ENCODE measurements at places on chromosomes 16 and 17. TPM values are rescaled to one million over a fixed set of nuclear protein-coding genes. Genes with fewer than 3 reads are reported as not detected.

GRCh38 chr17:69814031-69814430, 261.0 kb upstream of the KCNJ16 start:
- H3K4me3 ChIP-seq = no peak overlapping the region
- no peak overlapping the region for H3K27ac ChIP-seq
- no peaks in the 10 kb centered on the region for H3K4me1 ChIP-seq
- H3K36me3 ChIP-seq = no peaks in the 10 kb centered on the region
- no peaks in the 10 kb centered on the region for H3K27me3 ChIP-seq

- H3K4me1 ChIP-seq = peaks cover 56% of the 10 kb centered on the region
- peak overlapping the region; percentile 100 for H3K27ac ChIP-seq
- peak overlapping the region; percentile 99 for H3K4me3 ChIP-seq
- no peaks in the 10 kb centered on the region for H3K27me3 ChIP-seq
- DNase-seq = no peak
Observed at GRCh38 chr17:16351831-16352230, 1.4 kb downstream of the CENPV start.

The WNT3 gene
- 8.4 TPM for total RNA-seq

The TTLL6 gene
- total RNA-seq = 0.65 TPM

GRCh38 chr16:28984091-28984490, 761 bp upstream of the LAT start:
- H3K27me3 ChIP-seq = no peaks in the 10 kb centered on the region
- H3K4me1 ChIP-seq = no peaks in the 10 kb centered on the region
- no peak overlapping the region for H3K4me3 ChIP-seq
- DNase-seq = no peak
- peaks cover 15% of the 10 kb centered on the region for H3K36me3 ChIP-seq
- no peak overlapping the region for H3K27ac ChIP-seq

GRCh38 chr16:26905336-26905735, 161.4 kb upstream of the C16orf82 start:
- no peaks in the 10 kb centered on the region for H3K4me1 ChIP-seq
- H3K27me3 ChIP-seq = peaks cover 3% of the 10 kb centered on the region
- no peak for DNase-seq
- H3K4me3 ChIP-seq = no peak overlapping the region
- H3K27ac ChIP-seq = no peak overlapping the region
- H3K36me3 ChIP-seq = no peaks in the 10 kb centered on the region

DNA sequence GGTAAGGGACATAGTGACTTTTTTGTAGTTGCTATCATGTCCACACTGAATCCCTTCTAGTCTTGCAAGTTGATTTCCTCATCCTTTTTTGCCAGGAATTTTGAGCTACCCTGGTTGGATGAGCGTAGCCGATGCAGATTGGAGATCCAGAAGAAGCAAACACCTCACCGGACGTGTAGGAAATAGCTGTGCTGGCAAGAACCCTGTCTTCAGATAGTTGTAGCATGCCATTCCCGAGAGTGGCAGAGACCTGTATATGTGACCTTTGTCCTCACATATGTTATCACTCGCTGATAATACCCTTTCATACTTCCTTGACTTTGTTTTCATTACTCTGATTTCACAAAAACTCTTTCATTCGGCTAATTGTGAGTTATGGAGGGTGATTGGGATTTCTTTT, 6.2 kb upstream of the CASC3 start:
- DNase-seq = no peak
- H3K27me3 ChIP-seq = no peaks in the 10 kb centered on the region
- peak overlapping the region; percentile 64 for H3K4me3 ChIP-seq
- H3K4me1 ChIP-seq = peaks cover 4% of the 10 kb centered on the region
- H3K27ac ChIP-seq = no peak overlapping the region

GRCh38 chr16:9134739-9135138, 43.3 kb downstream of the HAPSTR1 start:
- H3K27ac ChIP-seq = peak overlapping the region; percentile 87
- DNase-seq = peak; percentile 55
- peaks cover 2% of the 10 kb centered on the region for H3K27me3 ChIP-seq
- peak overlapping the region; percentile 34 for H3K4me3 ChIP-seq
- H3K4me1 ChIP-seq = peaks cover 22% of the 10 kb centered on the region

The CRYBA1 gene
- 2.4 TPM for total RNA-seq

The CTF1 gene
- 1.6 TPM for total RNA-seq

DNA sequence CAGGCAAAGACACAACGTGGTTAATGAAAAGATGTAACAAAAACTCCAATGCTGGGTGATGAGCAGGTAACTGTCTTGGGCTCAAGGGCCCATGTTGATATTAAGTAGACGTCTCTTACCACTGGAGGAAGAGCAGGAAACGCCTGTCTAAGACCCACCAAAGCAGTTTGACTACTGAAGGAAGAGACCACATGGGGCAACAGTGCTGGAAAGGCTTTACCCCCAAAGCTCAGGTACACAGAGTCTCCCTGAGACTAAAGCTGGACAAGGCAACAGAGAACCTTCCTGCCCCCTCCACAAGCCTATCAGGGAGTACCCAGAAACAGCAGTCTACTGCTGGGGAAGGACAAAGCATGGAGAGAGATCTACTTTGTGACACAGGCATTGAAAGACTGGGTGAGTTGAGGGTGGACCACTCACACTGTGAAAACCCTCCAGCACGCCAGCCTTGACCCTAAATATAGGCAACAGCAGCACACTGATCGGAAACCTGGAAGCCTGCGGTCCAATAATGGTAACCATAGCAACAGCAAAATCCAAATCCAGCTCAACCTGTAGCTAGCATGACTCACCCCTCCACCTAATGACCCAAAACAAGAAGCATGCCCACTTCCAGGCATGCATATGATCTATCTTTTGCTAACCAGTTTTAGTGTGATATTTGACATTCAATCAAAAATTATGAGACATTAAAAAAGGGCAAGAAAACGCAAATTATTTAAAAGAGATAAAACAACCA, 270.5 kb upstream of the SDK2 start:
- H3K27me3 ChIP-seq = peaks cover 54% of the 10 kb centered on the region
- H3K36me3 ChIP-seq = peaks cover 3% of the 10 kb centered on the region
- H3K4me1 ChIP-seq = no peaks in the 10 kb centered on the region
- no peak overlapping the region for H3K27ac ChIP-seq
- no peak for DNase-seq
- H3K4me3 ChIP-seq = no peak overlapping the region

DNA sequence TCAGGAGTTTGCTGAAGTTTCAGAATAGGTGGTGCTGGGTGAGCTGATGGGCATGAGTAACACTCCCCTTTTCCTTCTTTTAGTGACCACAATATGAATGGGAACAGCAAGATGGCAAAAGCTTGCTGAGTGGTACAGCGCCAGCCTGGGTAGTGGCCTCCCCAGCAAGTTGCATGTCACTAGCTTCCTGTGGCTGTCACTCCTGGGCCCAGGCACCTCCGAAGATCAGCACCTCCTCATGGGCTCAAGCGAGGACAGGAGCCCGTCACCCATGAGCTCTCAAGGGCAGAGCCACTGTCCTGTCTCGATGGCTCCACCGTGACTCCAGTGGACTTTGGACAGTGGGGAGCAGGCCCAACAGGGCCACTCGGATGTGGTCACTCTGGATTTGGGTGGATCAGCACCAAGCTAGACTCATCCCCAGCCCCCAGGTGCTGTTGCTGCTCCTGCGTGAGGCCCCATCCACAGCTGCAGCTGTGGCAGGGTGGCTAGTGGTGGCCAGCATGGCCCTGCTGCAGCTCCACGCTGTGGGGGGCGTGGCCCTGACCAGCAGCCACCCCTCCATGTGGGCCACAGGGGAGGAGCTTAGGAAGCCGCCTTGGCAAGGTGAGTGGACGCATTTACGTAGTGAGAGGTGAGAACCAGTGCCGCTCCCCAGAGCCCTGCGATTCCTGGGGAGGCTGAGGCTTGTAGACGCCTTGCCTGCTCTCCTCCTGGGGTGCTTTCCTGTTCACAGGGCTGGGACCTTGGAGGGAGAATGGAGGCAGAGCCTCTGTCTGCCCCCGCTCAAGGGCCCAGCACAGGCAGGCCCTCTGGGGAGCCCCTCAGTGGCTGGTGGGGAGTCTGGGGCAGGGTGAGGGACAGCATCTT, 13.6 kb upstream of the DNASE1 start:
- no peak overlapping the region for H3K27ac ChIP-seq
- DNase-seq = no peak
- H3K36me3 ChIP-seq = peaks cover 7% of the 10 kb centered on the region
- peaks cover 35% of the 10 kb centered on the region for H3K4me1 ChIP-seq
- no peak overlapping the region for H3K4me3 ChIP-seq

The CCL7 gene
- total RNA-seq = not detected

DNA sequence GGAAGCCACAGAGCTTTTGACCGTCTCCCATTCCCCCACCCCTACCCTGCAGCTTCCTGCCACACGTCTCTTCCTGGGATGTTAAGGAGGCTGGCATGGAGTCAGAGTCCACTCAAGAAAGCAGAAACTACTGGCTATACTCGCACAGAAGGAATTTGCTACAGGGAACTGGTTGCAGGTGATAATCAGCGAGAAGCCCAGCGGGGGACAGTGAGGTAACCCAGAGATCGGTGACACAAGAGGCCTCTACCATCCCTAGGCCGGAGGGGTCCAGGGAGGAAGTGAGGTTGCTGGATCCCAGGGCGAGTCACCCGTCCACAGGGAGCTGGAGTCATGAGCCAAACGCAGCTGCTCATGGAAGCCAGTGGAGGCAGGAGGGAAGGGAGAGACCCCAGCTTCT, 93.7 kb downstream of the SDK2 start:
- no peak for DNase-seq
- peak overlapping the region; percentile 75 for H3K27ac ChIP-seq
- H3K27me3 ChIP-seq = no peaks in the 10 kb centered on the region
- no peak overlapping the region for H3K4me3 ChIP-seq

DNA sequence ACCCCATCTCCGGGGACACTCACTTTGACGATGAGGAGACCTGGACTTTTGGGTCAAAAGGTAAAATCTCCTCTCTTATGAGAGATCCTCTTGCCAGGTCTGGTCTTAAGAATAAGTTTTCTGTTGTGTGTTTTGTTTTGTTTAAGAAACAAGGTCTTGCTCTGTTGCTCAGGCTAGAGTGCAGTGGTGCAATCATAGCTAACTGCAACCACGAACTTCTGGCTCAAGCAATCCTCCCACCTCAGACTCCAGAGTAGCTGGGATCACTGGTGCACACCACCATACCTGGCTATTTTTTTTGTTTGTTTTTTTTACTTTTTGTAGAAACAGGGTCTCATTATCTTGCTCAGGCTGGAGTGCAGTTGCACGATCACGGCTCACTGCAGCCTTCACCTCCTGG, 4.1 kb downstream of the MMP25 start:
- peaks cover 45% of the 10 kb centered on the region for H3K27me3 ChIP-seq
- no peak overlapping the region for H3K27ac ChIP-seq
- H3K4me1 ChIP-seq = peaks cover under 1% of the 10 kb centered on the region
- no peak for DNase-seq
- H3K36me3 ChIP-seq = no peaks in the 10 kb centered on the region

The KRT31 gene
- total RNA-seq = not detected

- no peaks in the 10 kb centered on the region for H3K36me3 ChIP-seq
- H3K27me3 ChIP-seq = peaks cover 9% of the 10 kb centered on the region
- no peak overlapping the region for H3K4me3 ChIP-seq
- H3K4me1 ChIP-seq = peaks cover 7% of the 10 kb centered on the region
Observed at GRCh38 chr16:55189224-55189623, 134.8 kb upstream of the IRX6 start.

- H3K27me3 ChIP-seq = no peaks in the 10 kb centered on the region
- H3K4me1 ChIP-seq = no peaks in the 10 kb centered on the region
- no peak overlapping the region for H3K4me3 ChIP-seq
- H3K27ac ChIP-seq = no peak overlapping the region
Observed at GRCh38 chr16:63315229-63315628, 1279.0 kb upstream of the CDH8 start.

The KIFC3 gene
- total RNA-seq = 25.1 TPM

GRCh38 chr16:65509172-65509571, 387.3 kb upstream of the CDH11 start:
- H3K4me1 ChIP-seq = peaks cover 4% of the 10 kb centered on the region
- H3K27ac ChIP-seq = no peak overlapping the region
- no peak for DNase-seq
- H3K4me3 ChIP-seq = no peak overlapping the region
- no peaks in the 10 kb centered on the region for H3K36me3 ChIP-seq

The GRIN2A gene
- 0.09 TPM for total RNA-seq

The ZNF598 gene
- total RNA-seq = 55.7 TPM

The MYH13 gene
- total RNA-seq = not detected

The AURKB gene
- 186 TPM for total RNA-seq

DNA sequence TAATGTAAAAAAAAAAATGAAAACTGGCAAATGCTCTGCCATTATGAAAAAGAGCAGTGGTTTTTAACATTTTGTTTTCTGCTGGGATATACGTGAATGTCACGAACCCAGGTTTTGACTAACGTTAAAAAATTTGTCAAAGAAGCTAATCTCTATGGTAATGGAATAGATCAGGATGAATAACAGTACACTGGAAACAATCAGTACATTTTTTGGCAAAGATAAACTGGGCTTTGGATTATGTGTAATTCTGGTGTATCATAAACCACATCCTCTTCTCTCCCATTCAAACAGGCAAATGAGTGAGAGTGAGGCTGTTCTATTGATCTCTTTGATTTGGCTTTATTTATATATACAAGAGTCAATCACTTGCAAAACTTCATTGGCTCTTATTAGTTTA, 207.0 kb upstream of the IRX3 start:
- DNase-seq = no peak
- no peak overlapping the region for H3K4me3 ChIP-seq
- peaks cover 8% of the 10 kb centered on the region for H3K36me3 ChIP-seq
- H3K27me3 ChIP-seq = peaks cover 3% of the 10 kb centered on the region
- H3K27ac ChIP-seq = no peak overlapping the region

The SLC5A2 gene
- total RNA-seq = not detected

- no peaks in the 10 kb centered on the region for H3K27me3 ChIP-seq
- no peaks in the 10 kb centered on the region for H3K36me3 ChIP-seq
- DNase-seq = no peak
- H3K27ac ChIP-seq = no peak overlapping the region
- no peak overlapping the region for H3K4me3 ChIP-seq
Observed at GRCh38 chr16:88760424-88761142, 24.4 kb downstream of the PIEZO1 start.

DNA sequence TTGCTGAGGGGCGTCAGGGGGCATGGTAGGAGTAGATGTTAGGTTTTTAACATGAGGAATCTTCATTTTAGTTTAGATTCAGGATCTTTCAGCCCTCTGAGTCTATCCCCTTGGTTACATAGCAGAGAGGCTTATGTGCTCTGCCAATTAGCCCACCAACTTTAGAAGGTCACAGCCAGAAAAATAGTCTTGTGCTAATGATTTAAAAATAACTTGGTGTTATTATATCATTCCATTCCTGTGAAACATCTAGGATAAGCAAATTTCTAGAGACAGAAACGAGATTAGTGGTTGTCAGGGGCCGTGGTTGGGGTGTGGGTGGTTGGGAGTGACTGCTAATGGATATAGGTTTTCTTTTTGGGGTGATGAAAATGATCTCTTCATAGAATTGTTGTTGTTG, 183.7 kb downstream of the SNX29 start:
- H3K27me3 ChIP-seq = peaks cover 17% of the 10 kb centered on the region
- no peak for DNase-seq
- no peak overlapping the region for H3K27ac ChIP-seq
- H3K4me1 ChIP-seq = no peaks in the 10 kb centered on the region
- H3K4me3 ChIP-seq = no peak overlapping the region
